ENCODE measurements at places on chromosomes 5 and 9.

DNA sequence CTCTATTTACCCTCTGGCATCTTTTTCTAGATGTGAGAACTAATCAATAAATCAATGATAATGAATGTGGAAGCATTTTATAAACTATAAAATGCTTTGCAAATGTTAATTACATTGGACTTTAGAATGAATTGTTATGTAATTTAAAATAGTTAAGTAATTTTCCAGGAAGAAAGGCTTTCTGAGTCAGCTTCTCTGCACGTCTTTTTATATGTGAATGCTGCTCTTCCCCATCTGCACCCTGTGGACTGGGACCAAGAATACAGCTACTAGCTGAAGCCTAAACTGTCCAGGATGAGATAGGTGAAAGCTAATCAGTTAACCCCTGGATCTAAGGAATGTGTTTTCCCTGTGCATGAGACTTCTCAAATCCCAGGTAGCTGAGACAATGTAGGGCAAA lies 292.9 kb downstream of the NR3C1 start:
- DNase-seq: no peak

GRCh38 chr9:136432591-136432990 lies 7.1 kb downstream of the INPP5E start:
- DNase-seq: no peak

- DNase-seq: no peak
These were observed 38.9 kb upstream of the STX17 start for GRCh38 chr9:99867536-99867935.

DNA sequence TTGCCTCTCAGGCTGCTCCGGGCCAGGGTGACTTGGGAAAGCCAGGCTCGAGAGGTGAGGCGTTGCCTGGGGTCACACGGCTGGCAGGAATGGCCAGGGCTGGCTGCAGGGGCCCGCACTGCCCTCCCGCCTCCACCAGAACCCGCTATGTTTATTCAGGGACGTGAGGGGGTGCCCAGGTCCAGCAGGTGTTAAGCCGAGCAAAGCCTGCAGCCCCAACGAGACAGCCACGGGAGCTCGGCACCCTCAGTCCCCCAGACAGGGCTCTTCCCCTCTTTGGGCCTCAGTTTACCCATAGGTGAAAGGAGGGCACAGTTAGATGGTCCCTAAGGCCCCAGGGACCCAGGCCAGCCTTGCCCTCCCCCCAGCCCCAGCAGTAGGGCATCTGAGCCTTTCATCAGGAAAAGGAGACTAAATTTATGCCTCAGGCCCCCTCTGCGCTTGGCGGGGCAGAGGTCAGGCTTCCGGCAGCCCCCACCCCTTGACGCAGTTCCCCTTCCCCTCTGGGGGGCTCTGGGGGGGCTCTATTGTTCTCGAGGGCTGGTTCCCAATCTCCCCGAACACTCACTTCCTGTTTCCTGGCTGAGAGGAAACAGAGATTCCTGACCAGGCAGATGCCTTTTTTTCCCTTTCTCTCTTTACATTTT lies 7.1 kb upstream of the EGFL7 start:
- no peak for DNase-seq

GRCh38 chr5:86880785-86881492 lies 263.2 kb downstream of the COX7C start:
- peak; percentile 53 for DNase-seq

All from COLO829 (cell line).